ENCODE measurements at places on chromosomes 12 and 14.

DNA sequence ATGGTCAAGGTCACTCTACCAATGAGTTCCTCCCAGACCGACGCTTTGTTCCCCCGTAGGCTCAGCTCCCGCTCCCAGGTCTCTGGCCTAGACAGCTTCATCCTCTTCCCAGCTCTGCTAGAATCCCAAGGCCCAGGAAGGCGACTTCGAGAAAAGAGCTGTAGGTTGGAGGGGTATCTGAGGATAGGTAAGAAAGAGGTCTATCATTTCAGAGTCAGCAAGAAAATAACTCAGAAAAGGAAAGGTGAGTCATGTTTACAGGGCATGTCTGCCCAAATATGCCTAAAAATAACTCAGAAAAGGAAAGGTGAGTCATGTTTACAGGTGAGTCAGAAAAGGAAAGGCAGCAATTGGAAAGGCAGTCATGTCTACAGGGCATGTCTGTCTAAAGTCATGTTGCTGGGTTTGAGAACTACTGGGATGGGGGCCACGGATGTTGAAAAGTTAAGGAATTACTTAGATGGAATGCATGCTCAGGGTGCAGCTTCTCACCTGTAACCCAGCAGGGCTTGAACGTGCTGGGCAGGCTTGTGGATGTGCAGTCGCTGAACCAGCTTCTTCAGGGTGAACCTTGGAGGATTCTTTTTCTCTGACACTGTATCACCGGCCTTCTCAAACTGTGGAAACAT is 12.2 kb downstream of the TEP1 start:
- no peak for DNase-seq

- no peak for DNase-seq
Observed at GRCh38 chr12:127830065-127830460, 436.9 kb upstream of the TMEM132C start.

DNA sequence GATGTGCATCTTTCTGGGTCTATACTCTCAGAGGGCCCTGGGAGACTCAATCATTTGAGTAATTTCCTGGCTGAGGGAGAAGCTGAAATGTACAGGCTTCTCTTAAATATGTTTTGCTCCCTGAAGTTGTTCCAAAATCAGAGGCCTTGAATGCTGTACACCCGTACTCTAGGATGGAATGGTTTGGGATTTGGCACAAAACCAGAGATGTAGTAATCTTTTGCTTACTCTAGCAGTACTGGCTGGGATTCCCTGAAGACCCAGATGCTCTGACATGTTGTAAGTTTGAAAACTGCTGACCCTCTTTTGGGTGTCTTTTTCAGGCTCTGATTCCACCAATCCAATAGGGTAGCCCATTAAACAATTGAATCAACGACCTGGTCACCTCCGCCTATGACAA is 10.4 kb downstream of the ACACB start:
- DNase-seq, result no peak

DNA sequence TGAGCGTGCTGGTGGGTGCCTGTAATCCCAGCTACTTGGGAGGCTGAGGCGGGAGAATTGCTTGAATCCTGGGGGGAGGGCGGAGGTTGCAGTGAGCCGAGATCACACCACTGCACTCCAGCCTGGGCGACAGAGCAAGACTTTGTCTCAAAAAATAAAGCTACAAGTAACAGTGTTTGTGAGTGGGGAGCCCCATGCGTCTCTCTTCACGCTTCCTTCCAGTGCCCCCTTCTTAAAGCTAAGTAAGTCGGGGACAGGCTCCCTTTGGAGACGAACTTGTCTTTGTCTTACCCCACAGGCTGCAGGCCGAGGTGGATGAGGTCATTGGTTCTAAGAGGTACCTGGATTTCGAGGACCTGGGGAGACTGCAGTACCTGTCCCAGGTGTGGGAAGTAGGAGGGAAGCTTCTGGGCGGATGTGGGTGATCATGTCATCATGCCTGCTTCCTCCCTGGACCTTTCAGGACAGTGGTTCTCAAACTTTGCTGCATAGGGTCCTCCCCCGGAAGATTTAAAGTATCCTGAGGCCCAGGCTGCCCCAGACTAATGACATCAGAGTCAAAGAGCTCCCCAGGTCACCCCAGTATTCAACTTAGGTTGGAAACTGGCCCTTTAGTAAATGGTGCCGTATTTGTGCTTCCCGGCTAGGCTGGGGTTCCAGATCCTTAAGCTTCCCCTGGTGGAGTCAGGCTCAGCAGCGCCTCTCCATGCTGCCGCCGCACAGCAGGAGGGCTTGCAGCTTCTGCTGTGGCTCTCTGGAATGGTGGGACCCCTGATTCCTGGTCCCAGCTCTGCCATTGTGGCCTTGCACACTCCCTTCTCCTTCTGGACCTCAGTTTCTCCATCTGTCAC is 37.1 kb downstream of the CYP46A1 start:
- DNase-seq, result no peak

DNA sequence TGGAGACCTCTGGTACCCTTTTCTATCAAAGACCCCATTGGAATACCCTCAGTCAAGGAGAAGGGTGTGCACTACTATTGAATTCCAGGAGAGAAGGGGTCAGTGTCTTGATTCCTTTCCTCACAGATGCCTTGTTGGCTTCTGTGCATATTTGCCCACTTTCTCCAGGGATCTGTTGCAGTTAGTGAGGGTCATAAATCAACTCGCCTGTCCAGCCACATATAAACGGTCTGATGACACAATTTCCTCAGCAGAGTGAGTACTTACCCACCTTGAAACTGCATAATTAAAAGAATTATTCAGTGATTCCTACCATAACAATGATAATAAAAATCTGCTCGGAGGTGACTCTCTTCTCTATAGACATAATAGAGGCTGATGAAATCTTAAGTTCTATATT is 13.9 kb upstream of the DCD start:
- DNase-seq, result no peak

- DNase-seq, result no peak
Observed at GRCh38 chr12:85805654-85806053, 30.6 kb downstream of the RASSF9 start.

GRCh38 chr14:88535149-88535548 is 19.7 kb downstream of the PTPN21 start:
- no peak for DNase-seq

- no peak for DNase-seq
Observed at GRCh38 chr14:91927800-91928199, 19.7 kb downstream of the FBLN5 start.

GRCh38 chr12:114274131-114274530 is 131.8 kb downstream of the TBX5 start:
- no peak for DNase-seq

GRCh38 chr12:11798856-11799501 is 149.5 kb downstream of the ETV6 start:
- DNase-seq, result no peak

GRCh38 chr14:82414853-82415539 is 881.3 kb upstream of the SEL1L start:
- no peak for DNase-seq

GRCh38 chr12:19891936-19892591 is 452.8 kb downstream of the AEBP2 start:
- no peak for DNase-seq

- DNase-seq, result no peak
Observed at GRCh38 chr14:56390859-56391258, 188.7 kb upstream of the TMEM260 start.

- no peak for DNase-seq
Observed at GRCh38 chr12:3871356-3871755, 1.8 kb downstream of the PARP11 start.

DNA sequence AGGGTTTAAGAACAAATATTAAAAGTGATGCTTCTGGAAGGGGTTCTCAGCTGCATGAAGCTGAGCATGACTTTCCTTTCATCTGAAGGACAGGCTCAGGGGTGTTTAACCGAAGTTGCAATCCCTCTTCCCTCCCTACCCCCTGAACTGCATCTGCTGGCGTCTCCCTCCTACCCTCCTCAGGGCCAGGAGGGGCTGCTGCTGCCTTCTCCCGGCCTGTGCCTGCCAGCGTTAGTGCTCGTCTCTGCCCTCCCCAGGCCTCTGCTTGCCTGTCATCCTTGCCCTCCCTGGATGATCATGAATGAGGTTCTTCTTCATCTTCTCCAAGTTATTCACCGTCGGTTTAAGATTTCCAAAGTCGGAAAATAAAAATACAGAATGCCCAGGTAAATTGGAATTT is 12.2 kb downstream of the SMOC1 start:
- no peak for DNase-seq

DNA sequence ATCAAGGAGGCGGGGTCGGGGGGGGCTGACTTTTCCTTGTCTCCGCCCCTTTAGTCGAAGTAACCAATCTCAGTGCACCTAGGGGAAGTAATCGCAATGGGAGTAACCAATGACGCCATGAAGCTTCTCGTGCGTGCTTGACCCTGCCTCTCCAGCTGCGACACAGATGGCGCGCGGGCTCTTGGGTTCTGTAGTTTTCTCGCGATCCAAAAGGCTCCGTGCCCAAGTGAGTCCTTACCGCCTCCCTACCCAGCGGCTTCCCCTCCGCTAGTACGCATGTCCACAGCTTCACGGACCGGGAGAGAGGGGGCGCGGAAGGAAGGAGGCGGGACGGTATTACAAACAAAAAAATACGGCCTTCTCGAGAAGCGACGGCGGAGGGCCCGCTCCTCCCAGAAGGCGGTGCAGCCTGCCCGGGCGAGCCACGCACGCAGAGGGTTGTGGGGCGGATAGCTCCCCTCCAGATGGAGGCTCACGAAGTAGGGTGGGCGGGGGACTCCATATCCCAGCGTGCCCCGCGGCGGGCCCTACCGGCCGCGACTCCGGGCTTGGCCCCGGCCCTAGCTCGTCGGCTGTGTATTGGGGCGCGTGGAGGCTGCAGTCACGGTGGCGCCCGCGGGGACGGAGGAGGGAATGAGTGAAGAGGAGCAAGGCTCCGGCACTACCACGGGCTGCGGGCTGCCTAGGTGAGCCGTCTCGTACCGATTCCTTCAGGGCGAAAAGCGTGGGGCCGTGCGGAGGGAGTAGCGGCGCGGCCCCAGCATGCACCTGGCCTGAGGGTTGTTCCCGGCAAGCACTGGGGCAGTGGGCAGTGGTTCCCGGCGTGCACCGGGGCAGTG is at the start of gene TARBP2:
TARBP2 (plus strand) TSS at position 508 of the 839 bp plus-strand sequence; CDS start at position 634, 126 bp downstream.
- DNase-seq, result peak; percentile 96

DNA sequence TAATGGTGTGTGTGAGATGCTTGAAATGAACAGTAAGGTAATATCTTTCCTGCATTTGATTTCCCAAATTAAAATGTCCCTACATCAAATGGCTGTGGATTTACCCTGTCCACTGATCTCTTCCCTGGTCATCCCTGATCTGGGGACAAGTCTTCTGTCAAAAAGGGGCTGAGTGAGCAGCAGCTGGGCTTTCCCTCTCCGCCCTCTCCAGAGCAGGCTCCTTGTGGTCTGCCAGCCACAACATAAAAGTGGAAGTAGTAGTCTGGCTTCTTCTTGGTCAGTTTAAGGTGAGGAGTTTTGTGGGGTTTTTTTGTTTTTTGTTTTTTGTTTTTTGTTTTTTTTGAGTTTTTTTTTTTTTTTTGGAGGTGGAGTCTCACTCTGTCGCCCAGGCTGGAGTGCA is 25.2 kb upstream of the PLXNC1 start:
- no peak for DNase-seq

DNA sequence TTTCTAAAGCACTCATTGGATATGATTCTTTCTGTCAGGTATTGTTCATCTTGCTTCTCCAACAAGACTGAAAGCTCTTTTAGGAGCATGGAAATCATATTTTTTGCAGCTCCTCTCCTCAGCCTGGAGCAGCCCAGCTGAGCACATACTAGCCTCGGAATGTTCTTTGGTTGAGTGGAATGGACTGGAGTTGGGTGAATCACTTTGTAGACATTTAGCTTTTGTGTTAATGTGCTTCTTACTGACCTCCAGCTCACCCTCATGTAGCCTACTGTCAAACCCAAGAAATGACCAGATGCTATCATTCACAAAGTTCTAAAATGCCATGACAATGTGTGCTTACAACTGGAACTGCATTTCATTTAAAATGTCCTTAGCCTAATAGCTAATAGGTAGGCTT is 161.1 kb downstream of the NUAK1 start:
- DNase-seq, result no peak

GRCh38 chr12:120719072-120719471 is 6.6 kb upstream of the ACADS start:
- no peak for DNase-seq

DNA sequence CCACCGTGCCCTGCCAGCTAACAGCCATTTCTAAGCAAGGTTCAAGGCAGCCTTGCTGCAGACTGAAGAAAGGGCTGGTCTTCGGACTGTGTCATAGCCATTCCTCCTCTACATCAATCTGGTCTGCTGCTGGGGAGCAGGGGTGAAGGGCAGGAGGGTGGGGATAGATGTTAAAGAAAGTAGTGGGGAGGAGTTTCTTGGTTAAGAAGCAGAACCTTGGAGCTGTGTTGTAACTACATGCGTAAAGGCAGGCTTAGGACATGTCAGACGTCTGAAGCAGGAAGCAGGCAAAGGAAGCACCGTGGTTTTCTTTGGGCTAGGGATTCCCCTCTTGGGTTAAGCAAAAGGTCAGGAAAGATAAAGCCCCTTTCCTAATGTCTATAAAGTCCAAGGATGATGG is 18.1 kb upstream of the NEK9 start:
- DNase-seq, result no peak

DNA sequence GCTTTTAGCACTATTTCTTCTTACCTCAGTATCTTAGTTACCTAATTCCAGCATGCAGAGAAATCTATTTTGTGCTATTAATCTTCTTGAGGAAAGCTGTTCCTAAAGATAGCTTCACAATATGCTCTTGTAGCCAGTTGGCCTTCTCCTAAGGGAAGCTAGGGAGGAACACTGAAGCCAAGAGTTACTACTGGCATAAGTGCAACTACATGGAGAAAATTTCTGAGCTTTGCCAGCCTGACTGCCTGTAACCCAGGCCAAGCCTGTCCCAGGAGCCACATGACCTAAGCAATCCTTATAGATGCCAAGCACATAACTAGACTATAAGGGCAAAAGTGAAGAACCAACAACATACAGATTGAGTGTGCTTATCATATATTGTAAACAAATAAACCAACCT is 890.2 kb downstream of the FLRT2 start:
- DNase-seq, result no peak

DNA sequence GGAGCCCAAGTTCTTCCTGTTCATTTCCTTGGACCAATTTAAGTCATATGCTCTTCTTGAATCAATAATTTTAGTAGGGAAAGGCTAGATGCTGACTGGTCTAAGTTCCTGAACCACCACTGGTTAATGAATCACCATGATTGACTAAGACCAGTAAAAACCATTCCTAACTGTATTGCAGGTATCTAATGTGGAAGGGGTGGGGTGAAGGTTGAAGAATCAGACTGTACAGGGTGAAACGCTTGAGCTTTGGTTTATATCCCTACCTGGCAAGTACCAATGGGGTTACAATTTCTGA is 100.1 kb downstream of the DYRK2 start:
- no peak for DNase-seq

DNA sequence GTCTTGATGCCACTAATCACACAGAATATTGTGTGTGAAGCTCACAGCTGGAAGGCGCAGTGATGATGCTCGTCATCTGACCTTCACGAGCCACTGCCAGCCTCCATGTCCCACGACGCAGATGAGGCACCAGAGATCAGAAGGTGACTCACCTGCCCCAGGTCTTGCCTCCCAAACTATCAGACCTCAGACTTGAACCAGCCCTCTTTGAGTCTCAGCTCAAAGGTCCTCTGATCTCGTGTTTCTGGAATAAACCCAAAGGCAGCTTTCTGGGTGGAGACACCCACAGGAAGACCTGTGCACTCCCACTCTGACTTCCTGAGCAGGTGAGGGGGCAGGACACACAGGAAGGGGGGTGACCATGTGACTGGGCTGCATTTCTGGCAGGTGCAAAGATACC is 19.6 kb upstream of the CHGA start:
- DNase-seq, result no peak

- no peak for DNase-seq
Observed at GRCh38 chr12:29858270-29858786, 74.6 kb upstream of the TMTC1 start.
